ENCODE measurements at places on chromosomes 3 and 15.

DNA sequence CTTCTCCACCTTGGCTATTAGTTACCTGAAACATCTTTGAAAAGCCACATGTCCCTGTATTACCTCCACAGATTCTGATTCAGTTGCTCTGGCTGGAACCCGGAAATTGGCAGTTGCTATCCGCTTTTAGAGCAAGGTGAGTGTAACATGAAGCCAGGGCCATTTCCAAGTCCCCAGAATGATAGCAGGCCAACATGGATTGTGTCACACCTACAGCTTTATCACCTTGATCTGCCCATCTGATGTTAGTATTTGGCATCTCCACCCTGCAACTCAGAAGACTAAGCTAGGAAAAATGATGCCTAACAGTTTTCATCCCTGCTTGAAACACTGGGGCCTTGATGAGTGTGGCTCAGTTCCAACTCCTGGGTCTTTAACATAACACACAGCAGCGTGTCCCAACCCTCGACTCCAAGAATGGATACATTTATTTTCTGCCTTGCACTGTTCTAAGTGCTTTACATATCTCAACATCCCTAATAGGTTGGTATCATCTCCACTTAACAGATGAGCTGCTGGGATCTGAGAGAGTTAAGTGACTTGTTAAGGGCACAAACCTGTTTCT, 21.3 kb upstream of the NUDT16 start:
- no peak for DNase-seq

- no peak for DNase-seq
Observed at GRCh38 chr3:165464736-165465135, 268.6 kb upstream of the SLITRK3 start.

DNA sequence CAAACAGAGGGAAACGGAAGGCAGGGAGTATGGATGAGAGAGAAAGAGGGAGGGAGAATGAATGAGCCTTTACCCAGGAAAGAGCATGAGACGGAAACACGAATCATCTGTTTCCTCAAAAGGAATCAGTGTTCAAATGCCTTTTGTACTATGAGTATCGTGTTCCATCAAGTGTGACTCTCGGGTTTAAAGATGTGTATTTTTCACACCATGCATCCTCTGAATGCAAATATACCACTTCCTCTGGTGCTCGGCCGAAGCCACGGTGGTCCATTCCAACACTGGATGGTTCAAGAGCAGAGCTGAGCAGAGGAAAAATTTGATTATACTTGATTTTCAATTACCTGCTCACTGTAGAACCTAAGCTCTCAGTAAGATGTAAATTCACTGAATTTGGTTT, 505.1 kb downstream of the MECOM start:
- no peak for DNase-seq

- DNase-seq, result no peak
Observed at GRCh38 chr3:71308836-71309235, 274.7 kb downstream of the FOXP1 start.

DNA sequence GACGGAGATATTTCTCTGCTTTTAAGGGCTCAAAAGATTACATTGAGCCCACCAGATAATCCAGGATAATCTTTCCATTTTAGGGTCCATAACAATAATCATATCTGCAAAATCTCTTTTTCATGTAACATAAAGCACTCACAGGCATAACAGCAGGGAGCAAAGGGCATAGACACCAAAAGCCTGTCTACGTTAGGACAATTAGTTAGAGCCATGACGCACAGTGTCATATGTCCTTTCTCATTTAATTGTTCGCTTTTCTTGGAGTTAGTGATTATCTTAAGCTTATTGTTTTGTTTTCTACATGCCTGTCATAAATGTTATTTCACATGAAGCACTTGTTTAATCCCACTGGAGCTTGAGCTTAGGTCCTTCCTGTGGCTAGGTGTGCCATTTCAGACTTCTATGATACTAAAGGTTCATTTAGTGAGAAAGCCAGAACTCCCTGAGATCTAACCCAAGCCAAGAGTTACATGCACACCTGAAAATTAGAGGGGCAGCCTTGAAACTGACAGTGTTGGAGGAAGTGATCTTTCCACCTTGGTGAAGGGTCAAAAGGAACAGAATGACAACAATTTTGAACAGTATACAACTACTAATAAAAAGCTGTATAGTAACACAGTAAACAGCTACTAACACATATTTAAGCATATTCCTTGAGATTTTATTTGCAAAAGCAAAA, 11.7 kb upstream of the HHATL start:
- no peak for DNase-seq

GRCh38 chr3:21174461-21174860, 576.5 kb downstream of the ZNF385D start:
- no peak for DNase-seq

- DNase-seq, result no peak
Observed at GRCh38 chr3:127822041-127822681, at the start of gene MGLL. Gene MGLL, minus strand, starts transcription at chr3:127822515. Its CDS starts 197 bp downstream, at chr3:127822318.

Measured in NCI-H1092 (cell line).